ENCODE measurements at places on chromosomes 1 and 21. TPM values are rescaled to one million over a fixed set of nuclear protein-coding genes. Genes with fewer than 3 reads are reported as not detected.
A peak's percentile ranks its signal among the peaks of the same experiment; 100 is the strongest.

DNA sequence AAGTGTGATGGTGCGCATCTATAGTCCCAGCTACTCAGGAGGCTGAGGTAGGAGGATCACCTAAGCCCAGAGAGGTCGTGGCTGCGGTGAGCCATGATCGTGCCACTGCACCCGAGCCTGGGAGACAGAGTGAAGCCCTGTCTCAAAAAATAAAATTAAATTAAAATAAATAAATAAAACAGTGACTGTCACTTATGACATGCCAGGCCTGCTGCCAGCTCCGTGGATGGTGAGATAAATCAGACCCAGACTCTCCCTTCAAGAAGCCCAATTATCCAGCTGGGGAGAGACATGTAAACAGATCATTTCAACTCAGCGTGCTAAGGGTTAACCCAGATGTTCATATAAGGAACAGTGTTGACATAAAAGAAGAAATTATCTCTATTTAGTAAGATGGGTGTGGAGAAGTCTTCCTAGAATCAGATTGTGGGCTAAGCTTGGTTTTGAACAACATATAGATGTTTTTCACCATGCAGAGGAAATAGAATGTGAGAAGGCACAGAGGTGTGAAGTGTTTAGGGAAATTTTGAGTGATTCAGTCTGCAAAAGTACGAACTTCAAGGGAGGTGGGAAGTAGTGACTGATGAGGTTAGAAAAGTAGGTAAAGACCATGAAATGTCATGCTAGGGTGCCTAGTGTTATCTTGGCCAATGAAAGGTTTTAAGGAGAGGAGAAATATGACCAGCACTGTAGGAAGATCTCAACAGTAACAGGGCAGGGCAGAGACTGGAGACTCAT lies 18.3 kb downstream of the YARS1 start:
- peak overlapping the region; percentile 36 for H3K27ac ChIP-seq
- no peaks in the 10 kb centered on the region for H3K27me3 ChIP-seq
- peak overlapping the region; percentile 9 for H3K4me3 ChIP-seq
- peaks cover 8% of the 10 kb centered on the region for H3K36me3 ChIP-seq

- H3K4me1 ChIP-seq = peaks cover 2% of the 10 kb centered on the region
- no peak overlapping the region for H3K27ac ChIP-seq
Measured at GRCh38 chr1:52400131-52400530, 4.1 kb downstream of the ORC1 start.

GRCh38 chr1:93554883-93555872 lies 107.3 kb downstream of the FNBP1L start:
- no peak for DNase-seq
- H3K4me3 ChIP-seq = no peak overlapping the region
- H3K36me3 ChIP-seq = no peaks in the 10 kb centered on the region

DNA sequence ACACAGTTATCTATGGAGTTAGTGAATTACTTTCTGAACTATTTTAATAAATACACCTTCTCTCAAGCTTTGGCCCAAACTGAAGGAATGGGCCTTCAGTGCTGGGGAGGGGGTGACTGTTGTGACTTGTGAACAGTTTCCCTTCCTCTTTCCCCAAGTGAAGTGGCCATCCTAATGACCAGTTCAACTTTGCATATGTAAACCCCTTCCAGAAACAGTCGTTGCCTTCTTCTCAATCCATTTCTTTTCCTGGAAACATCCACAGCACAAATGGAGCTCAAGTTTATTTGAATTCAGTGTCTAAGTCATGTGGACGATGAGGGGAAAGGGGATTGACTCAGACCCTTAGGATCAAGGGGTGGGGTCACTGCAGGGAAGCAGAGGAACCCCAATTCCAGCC lies 1.3 kb upstream of the INPP5B start:
- H3K36me3 ChIP-seq = peaks cover 4% of the 10 kb centered on the region
- no peak for DNase-seq
- H3K27ac ChIP-seq = no peak overlapping the region

FOXO6 gene
- total RNA-seq = not detected

ZMYM1 gene
- 5.6 TPM for total RNA-seq
